ENCODE measurements at places on chromosomes 1 and 21.

GRCh38 chr21:38507374-38507942, 9.2 kb upstream of the ERG start:
- DNase-seq: no peak

GRCh38 chr1:1435911-1436629, 580 bp downstream of the VWA1 start:
- no peak for DNase-seq

DNA sequence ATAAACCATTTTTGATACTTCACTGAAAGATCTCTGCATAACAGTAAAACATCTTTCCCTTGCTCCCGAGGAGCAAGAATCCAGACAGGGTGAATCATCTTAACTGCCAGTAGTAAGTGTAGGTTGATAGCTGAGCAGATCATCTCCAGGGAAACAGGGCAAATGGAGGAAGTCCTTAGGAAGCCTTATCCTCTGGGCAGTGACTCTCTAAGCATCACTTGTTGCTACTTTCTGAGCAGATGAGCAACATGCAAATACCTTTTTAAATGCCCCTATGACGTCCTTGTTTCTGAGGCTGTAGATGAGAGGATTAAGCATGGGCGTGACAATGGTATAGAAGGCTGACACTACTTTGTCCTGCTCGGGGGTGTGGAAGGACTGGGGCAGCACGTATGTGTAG, 8.9 kb downstream of the OR2T11 start:
- no peak for DNase-seq

DNA sequence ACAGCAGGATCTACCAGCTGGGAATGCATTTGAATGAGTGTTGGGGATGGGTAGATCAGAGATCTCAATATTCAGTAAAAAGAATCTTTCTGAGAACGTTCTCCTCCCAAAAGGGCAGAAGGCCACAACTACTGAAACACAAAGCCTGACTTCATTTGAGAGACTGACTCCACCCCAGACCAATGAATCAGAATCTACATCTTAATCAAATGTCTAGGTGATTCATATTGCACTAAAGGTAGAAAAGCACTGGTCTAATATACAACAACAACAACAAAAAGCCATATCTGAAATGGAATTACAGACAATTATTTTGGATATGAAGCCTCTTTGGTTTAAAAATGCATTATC, 123.9 kb downstream of the SMYD3 start:
- no peak for DNase-seq

DNA sequence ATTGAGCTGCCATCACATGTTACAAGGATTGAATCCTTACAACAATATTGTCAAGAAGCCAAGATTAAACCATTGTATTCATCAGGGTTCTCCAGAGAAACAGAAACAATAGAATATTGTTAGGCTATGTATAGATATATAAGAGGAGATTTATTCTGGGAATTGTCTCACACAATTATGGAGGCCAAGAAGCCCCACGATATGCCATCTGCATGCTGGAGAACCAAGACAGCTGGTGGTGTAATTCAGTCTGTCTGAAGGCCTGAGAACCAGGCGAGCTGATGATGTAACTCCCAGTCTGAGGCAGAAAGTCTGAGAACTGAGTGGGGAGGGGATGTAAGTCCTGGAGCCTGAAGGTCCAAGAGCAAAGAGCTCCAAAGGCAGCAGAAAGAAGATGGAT, 14.5 kb upstream of the TTF2 start:
- DNase-seq: no peak

GRCh38 chr1:109894823-109895719, 15.6 kb upstream of the CSF1 start:
- no peak for DNase-seq

DNA sequence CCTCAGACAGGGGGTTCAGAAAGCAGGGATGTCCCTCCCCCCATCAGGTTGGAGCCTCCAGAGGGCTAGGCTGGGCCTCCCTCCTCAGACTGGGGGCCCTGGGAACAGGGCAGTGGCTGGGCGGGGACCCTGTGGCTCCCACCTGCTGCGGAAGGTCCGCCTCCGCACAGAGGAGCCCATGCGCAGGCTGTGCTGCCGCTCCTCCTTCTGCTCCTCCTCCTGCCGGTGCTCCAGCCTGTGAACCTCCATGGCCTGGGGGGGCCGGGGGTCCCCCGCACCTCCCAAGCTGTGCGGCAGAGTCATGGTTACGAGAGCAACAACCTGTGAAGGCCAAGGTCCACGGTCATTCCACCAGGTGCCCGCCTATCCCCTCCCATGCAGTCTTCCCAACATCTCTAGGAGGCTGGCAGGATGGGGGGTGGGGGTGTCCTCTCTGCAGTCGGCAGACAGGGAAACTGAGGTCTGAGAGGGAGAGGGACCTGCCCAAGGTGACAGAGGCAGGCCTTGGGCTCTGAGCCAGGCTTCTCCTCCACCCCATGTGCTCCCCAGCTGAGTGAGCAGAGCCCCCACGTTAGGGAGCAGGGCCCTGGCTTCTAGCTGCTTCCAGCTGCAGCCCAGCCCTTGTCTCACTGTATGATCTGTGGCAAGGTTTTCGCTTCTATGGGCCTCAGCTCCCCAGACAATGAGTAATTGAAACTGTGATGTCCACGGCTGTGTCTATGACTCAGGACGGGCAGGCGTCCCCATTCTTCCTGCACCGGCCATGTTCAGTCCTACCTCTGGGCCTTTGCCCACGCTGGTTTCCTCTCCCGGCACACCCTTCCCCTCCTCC, 3.4 kb downstream of the MYOM3 start:
- no peak for DNase-seq

DNA sequence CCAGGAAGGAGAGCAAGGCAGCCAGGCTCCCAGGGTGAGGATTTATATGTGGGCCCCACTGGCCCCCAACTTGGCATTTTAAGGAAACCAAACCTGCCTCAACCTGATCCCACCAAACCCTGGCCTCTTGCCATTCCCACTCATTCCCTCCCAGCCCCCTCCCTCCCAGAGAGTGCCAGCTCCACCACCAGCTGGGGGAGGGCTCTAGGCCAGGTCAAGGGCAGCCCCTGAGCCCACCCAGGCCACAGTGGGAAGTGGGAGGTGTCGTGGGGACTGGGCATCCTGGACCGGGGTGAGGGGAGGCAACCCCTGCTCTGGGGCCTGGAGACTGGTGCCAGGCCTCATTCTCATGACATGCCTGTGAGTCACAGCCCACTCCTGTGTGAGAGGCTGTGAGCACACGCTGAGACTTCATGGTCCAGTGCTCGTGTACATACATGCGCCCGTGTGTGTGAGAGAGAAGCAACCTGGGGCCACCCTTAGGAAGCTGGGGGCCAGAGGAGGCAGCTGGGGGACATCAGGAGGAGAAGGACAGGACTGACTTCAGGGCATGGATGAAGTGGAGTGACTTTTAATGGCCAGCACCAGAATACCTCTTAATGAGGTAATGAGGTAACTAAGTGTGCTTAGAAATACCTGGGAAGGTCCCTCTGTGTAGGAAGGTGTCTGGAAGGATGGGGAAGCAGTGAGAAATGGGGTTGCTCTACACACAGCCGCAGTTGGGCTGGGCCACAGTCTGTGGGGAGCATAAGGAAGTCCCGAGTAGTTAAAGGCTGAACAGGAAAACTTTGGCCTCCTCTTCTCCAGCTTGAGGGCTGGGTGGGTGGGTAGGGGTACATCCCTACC, at the start of gene S100A2:
S100A2 (minus strand) TSS at position 316 of the 846 bp plus-strand sequence. CDS start 1,967 bp downstream, outside the sequence.
- no peak for DNase-seq

DNA sequence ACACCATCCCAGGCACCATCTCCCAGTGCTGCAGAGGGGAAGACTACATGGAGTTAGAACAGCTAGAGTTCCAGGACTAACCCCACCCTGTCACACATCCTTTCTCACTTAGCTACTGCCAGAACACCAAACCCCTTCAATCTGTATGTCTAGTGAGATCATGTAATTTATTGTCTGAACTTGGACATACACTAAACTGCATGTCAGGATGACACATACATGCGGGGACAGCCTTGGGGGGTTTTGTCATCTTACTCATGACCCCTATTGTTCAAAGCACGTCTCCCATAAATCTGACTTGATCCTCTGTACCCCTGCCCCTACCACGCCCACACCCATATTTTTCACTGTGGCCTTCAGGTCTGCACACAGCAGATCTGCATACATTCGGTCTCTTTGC, 71.3 kb downstream of the GABPA start:
- DNase-seq: no peak

DNA sequence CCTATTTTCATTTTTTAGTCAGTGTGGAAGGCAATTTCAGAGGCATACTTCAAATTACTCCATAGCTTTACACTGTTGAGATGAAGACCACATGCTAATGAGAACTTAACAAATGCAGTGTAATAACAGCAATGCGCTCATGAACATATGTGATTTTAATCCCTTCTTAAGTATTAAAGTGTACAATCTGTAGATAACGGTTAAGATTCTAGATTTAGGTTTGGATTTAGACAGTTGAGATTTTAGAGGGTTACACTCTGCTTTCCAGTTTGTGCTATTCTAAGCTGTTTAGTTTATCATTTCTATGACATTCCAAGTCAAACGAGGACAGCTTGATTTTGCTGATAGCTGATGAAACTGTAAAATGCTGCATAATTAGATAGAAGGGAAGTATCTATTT, 257.8 kb upstream of the CHRM3 start:
- no peak for DNase-seq

GRCh38 chr1:47561523-47562007, 123.7 kb downstream of the FOXD2 start:
- no peak for DNase-seq

- DNase-seq: no peak
Measured at GRCh38 chr1:151763990-151764389, 694 bp upstream of the MRPL9 start.

DNA sequence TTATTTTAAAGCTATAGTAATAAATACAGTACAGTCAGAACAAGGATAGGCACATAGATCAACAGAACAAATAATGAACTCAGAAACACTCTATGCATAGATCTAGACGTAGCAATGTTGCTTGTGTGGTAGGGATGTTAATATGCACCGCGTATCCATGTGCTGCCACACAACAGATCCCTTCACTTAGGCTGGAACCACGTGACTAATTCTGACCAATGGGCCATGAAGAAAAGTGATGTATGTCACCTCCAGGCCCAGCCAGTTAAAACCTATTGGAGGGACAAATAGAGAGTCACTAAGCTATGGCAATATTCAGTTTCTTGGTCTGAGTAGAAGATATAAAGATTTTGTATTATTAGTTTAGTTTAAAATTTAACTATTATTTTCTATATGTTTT, 91.4 kb downstream of the ADAMTS1 start:
- no peak for DNase-seq

- DNase-seq: no peak
Measured at GRCh38 chr1:9399510-9400424, 107.1 kb downstream of the SPSB1 start.

DNA sequence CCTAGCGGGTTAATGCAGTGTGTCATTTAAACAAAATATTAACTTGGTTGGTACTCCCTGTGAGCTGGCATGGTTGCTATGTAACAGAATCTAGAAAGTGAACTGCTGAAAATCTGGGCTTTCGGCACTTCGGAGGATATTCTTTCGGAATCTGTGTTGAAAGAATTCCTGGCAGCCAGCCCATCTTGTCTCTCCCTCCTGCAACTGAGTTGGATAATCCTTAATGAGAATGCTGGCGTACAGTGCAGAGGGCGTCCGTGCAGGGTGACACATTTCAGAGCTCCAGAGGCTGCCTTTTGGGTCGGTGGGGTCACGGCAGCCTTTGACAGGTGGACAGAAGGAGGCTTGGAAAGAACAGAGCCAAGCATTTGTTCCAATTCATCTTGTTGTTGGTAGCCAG, 3.7 kb downstream of the KAZN start:
- no peak for DNase-seq

GRCh38 chr1:60921175-60921574, 161.2 kb upstream of the NFIA start:
- DNase-seq: no peak

GRCh38 chr1:86775395-86775794, 71.0 kb downstream of the SH3GLB1 start:
- DNase-seq: no peak

- no peak for DNase-seq
Measured at GRCh38 chr1:224791362-224791941, 138.0 kb upstream of the DNAH14 start.

GRCh38 chr1:55700359-55701130, 485.4 kb upstream of the USP24 start:
- no peak for DNase-seq

- DNase-seq: no peak
Measured at GRCh38 chr1:114510274-114511031, 550 bp downstream of the TRIM33 start.

Measured in activated naive CD8-positive, alpha-beta T cell treated with anti-CD3 and anti-CD28 coated beads, Interleukin-2, amount 50 U/mL, for 16 hours (primary cell).